Umbilical cord (tissue), 2 donors: ENCODE measurements at places on chromosomes 2 and 18. TPM values are rescaled to one million over a fixed set of nuclear protein-coding genes. Genes with fewer than 3 reads are reported as not detected.

DNA sequence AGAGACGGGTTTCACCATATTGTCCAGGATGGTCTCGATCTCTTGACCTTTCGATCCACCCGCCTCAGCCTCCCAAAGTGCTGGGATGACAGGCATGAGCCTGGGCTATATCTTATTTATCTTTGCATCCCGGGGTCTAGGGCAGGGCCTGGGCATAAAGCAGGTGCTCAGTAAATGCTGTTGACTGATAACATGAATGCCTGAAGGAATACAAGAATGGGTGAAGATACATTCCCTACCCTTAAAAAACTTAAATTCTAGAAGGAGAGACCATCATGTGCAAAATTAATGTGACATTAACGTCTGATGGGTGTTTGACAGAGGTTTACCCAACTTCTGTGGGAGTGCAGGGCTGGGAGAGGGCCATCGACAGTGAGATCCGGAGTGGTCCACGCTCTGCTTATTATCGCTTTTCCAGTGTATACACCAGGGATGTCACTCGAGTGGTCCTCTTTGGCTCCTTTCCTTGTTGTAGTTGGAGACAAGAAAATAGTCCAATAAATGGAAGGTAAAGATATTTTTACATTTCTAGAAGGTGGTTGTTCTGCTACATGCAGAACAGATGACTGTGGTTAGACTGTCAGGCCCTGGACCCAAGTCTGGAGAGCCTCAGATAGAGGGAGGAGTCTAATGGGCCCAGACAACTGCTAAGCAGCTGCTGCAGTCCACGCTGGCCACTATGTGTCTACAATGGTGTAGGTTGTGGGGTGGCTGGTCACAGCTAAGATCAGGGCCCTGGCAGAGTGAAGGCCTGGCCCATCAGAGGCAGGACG lies 131.7 kb downstream of the MYCN start:
- no peak for DNase-seq

DNA sequence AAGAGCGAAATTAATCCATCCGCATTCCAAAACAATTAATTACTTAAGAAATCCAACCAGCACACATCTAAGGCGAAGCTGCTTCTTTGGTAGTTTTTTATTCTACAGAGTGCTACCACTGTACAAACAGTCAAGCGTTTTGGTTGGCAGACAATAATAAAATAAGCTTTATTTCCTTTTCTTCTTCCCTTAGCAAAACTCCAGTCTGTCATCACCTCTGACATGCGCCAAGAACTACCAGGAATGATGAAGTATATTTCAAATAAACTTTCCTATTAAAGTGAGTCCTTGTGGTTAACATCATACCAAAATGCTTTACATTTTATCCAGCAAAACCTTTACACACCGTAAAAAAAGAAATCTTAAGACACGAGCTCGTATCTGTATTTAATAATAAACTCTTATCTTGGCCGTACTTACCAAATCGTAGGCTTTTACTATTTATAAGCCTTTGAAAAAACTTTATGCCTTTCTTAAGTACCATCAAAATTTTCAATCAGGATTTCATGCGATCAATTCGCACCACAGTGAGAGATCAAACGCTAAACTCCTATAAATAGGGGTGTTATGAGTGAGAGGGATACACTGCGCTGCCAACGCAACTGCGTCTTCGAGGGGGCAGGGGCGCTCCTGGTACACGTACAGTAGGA lies 1.3 kb downstream of the ATL2 start:
- DNase-seq = peak; percentile 24

Gene TMEM200C
- 5.1 TPM for total RNA-seq

Gene MAL
- 3.6 TPM for total RNA-seq

Gene RASGRP3
- 4.1 TPM for total RNA-seq

DNA sequence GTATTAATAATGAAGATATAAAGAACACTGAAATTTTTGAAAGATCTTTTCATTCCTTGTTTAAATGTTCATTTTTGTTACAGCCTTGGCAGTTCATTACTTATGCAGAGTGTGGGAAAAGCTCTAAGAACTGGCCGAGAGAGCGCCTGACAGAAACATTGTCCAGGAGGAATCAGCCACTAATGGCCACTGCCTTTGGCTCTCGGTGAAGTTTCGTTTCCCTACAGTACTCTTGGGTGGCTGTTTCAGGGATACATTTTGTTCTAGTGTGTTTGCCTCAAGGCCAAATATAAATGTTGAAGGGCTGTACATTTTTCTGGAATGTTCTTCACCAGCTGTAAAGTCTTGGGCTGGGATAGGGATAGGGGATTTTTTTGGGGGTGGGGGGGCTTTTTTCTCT lies 10.7 kb downstream of the SPTBN1 start:
- DNase-seq = no peak

- DNase-seq = no peak
These were observed 355.6 kb downstream of the NBAS start for GRCh38 chr2:15205562-15205961.

GRCh38 chr2:88265352-88266303 lies 95.5 kb downstream of the THNSL2 start:
- DNase-seq = peak; percentile 10

DNA sequence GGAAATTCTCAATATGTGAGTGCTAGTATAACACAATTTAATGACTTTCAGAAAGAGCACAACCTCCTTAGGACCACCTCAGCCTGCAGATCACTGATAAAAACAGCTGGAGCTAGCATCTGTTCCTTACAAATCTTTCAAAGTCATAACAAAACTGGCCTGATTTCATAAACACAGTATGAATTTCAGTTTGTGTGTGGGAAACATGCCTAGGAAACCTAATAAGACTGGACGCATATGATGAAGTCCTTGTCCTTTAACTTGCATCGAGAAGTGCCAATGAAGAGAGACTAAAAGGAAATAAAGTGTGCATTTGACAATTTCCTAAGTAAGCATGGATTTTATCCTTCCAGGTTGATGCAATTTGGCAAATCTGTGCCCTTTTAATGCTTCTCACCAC lies 74.1 kb upstream of the KLHL14 start:
- DNase-seq = no peak
